ENCODE measurements at places on chromosomes 3 and 15.

DNA sequence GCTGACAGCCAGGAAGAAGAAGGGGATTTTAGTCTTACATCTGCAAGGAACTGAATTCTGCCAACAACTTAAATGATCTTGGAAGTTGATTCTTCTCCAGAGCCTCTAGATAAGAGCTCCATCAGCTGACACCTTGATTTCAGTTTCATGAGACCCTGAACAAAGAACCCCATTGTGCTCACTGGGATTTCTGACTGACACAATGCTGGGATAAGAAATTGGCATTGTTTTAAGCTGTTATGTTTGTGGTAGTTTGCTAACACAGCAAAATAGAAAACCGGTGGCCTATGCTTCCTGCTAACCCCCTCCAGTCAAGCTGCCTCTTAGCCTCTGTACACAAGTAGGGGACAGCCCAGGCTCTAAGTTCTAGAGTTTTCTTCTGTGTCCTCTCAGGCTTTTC lies 36.2 kb downstream of the MASP1 start:
- DNase-seq: no peak

DNA sequence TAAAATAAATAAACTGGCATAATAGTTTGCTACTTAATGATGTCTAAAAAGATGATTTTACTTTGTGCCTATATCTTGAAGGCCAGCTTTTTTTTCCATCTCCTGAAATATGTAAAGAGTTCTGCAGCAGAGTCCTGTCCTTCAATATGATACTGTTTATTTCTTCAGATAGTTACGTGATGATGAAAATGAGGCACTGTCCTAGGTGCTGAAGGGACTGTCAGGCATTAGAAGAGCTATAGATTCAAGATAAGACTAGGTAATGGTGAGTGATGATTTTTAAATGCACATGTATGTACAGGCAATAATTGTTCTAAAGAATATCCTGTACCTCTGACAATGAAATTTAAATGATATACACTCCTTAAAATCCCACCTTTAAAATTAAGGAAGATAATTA lies 326.9 kb upstream of the DNAJC19 start:
- no peak for DNase-seq

DNA sequence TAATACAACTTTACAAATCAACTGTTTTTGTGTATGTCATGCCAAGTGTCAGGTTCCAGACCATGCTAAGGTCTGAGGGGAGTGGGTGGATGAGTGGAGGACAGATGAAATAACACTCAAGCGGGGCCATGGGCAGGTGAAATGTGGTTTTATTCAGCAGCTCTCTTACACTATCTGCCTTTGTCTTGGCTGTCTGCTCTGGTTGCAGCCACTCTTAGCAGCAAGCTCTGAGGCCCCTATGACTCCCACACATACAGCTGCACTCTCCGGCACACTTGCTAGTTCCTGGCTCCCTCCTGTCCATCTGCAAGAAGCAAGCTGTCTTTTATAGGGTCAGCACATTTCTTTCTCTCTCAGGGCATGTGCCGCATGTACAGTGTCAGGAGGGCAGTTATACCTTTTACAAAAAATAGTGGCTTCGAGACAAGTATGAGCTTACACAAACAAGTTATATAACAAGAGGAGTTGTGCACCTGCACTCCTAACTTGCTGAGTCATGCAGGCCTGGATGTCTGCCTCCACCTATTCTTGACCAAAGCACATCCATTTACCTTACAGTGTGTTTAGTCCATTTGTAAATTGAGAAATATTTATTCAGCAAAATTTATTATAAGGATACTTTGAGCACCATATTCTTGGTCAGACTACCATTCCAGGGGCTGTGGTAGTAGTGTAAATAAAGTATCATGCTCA lies 683.7 kb upstream of the CBLB start:
- no peak for DNase-seq

- DNase-seq: no peak
Observed at GRCh38 chr3:129583289-129583688, 23.2 kb downstream of the PLXND1 start.

DNA sequence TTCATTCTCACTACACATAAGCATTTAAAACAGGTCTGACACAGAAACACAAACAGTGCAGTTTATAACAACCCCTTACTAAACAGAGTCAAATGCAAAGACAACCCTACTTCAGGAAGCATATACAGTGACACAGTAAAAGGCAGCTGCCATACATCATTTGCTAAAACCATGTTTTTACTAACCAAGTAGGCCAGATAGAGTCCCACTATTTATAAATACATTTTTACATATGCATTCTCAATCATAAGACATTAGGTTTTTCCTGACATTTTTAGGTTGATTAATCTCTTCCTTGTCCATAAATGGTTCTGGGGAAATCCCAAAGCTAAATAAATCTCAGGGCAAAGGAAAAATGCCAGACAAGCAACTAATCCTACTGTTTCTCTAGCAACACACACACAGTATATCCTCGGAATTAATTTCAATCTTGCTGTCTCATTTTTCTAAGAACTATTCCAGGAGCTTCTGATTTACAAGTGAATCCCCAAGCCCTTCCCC lies 39.0 kb downstream of the CHAC1 start:
- DNase-seq: no peak

DNA sequence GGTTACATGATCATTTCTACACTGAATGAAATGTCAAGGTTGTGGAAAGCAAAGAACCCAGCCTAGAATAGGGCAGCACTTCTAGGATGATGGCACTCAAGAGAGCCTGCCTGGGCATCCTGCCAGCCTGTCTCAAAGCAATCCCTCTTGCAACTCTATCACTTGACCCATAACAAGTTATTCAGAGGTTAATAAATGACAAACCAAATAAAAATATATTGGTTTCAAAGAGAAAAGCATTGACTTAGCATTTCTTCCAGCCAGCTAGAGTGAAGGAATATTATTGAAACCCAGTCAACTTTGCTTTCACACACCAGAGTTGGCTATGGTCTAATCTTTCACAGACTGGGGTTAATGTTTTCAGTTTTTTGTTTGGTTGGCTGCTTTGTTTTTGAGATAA lies 214.6 kb upstream of the UBE2E2 start:
- no peak for DNase-seq

DNA sequence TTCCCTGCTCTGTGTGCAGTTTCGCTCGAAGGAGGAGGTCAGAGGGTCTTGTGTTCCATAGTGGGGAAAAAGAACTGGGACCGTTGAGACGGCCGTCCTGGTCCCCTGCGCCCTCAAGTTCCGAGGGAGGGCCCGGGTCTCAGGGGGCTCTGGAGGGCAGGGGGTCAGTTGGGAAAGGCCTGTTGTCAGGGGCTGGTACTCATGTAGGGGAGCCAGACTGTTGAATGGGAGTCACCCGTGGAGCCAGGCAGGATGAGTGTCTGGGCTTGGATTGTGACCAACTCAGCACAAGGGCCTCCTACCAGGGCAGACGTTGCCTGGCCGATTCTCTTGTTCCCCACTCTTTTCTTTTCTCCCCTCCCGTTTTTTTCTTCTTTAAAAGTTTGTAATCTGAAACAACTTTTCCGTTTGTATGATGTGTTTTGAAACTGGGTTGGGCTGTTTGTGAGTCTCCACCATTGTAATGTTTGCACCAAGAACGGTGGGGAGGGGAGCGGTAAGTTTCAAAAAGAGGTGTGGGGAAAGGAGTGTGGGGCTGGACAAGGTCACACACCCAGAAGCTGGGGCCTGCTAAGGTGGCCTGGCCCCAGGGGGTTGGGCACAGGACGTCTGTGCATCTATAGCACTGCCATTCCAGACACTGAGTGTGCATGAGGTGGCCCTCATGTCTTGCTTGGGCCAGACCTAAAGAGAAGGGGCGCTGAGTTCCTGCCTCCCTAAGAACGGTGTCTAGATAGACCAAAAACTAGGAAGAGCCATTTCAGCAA lies 1.1 kb downstream of the CMTM7 start:
- DNase-seq: no peak

DNA sequence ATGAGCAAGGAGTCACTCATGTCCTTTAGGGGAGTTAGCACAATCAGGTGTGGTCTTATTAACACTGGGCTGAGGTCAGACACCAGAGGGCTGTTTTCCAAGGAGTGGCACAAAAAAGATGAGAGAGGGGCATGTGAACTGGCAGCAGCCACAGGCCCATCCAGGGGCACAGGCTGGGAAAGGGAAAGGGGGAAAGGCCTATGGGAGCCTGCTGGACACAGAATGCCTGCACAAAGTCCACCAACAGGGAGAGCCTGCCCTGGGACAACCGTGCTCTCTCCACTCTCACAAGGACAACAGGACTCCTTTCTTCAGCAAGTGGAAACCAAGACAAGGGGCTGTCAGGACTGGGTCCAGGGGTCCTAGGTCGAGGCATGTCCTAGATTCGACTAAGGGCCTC lies 109.6 kb downstream of the ADCY5 start:
- DNase-seq: no peak

DNA sequence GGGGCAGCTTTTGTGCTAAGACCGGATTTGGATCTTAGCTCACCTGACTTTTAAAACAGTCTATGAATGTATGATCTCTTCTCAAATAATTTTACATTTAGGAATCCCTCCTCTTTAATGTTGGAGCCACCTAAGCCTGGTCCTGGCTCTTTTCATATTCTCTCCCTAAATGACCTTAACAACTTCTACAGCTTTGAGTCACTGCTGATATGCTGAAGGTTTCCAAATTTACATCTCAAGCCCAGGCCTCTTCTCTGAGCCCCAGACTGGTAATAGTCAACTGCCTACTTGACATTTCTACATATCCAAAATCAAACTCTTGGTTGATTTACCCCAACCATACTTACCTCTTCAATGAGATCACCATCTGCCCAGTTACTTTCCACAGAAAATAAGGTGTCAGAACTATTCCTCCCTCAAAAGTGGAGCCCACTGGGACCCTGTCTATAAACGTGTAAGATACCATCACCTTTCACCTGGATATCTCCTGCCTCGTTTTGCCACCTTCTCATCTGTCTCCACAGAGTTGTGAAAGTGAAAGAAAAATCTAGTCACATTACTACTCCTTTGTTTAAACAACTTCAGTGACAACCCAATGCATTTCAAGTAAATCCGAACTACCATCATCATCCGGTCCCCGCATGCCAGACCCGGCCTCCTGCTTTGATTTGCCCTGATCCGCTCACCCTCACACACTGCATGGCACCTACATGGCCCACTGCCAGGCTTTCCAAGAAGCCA lies 48.8 kb downstream of the UBP1 start:
- no peak for DNase-seq

- DNase-seq: no peak
Observed at GRCh38 chr15:43150191-43150929, 17.0 kb downstream of the TMEM62 start.

DNA sequence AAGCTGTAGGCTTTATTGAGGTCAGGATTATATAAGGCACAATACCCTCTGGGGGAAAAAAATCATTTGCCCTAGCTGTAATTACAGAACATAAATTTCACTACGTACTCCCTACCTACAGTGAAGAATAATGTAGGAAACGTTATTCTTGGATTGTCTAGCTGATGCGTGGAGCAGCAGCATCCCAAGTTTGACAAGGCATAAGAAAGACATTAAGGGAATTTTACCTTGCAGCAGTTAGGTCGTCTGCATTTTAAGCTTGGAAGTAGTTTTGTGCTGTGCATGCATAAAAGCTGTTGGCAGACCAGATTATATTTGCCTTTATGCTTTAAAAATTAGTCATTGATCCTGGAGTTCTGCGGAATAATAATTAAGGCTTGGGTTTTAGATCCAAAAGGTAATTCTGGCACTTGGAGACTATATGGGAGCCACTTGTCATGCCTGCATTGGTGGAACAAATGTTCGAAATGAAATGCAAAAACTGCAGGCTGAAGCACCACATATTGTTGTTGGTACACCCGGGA lies 2.2 kb downstream of the EIF4A2 start:
- DNase-seq: no peak

DNA sequence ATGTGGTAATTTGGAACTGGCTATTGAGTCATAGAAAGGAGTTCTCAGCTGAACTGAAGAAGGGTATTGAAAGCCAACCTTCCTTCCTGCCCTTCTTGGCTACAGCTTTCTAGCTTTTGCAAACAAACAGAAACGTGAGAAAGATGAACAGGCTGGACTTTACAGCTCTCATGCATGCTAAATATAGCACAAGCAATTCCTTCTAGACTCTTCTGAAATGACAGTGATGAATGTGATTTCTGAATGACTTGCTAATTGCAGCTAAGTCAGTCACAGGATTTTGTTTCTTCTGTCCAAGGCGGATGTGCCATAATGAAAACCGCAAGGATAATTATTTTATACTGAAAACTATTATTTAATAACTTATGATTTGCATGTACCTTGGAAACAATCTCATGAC lies 36.3 kb downstream of the BCHE start:
- no peak for DNase-seq

- no peak for DNase-seq
Observed at GRCh38 chr3:25144430-25144829, 283.6 kb upstream of the RARB start.

DNA sequence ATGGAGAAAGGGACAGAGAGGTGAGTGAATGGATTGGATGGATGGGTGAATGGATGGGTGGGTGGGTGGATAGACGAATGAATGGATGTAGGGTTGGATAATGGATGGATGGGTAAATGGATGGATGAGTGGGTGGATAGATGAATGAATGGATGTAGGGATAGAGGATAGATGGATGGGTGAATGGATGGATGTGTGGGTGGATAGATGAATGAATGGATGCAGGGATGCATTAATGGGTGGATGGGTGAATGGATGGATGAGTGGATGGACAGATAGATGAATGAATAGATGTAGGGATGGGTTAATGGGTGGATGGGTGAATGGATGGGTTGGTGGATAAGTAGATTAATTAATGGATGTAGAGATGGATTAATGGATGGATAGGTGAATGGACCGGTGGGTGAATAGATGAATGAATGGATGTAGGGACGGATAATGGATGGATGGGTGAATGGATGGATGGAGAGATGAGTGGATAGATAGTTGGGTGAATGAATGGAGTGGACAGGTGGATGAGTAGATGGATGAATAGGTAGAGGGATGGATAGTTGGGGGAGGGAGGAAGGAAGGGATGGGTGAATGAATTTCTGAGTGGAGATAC lies 28.6 kb downstream of the CACNA2D3 start:
- no peak for DNase-seq

- no peak for DNase-seq
Observed at GRCh38 chr15:26848498-26848897, 18.4 kb upstream of the GABRA5 start.

DNA sequence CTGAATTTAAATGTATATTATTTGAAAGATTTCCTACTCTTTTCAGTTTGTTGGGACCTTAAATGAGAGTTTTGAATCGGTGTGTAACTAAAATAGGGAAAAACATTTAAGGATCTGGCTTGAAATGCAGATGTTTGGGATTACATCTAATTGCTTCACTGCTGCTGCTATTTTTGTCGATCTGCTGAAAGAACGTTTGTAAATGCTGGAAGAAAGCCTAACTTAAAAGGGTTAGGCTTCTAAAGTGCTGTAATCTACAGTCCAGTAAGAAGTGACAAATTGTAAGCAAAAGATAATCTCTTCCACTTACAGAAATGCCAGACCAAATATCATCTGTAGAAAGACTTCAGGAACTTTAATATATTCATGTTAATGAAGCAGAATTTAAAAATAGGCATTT lies 691.6 kb downstream of the ZNF385D start:
- no peak for DNase-seq

GRCh38 chr3:98329392-98330124 lies 24.1 kb upstream of the OR5K4 start:
- DNase-seq: no peak

GRCh38 chr15:53522991-53523390 lies 236.5 kb downstream of the WDR72 start:
- no peak for DNase-seq

- DNase-seq: no peak
Observed at GRCh38 chr3:193207290-193208273, 33.4 kb upstream of the PLAAT1 start.

GRCh38 chr3:134694946-134695543 lies 44.2 kb upstream of the KY start:
- no peak for DNase-seq
